Right kidney (tissue), 9 donors: ENCODE measurements at places on chromosomes 13 and 19.

DNA sequence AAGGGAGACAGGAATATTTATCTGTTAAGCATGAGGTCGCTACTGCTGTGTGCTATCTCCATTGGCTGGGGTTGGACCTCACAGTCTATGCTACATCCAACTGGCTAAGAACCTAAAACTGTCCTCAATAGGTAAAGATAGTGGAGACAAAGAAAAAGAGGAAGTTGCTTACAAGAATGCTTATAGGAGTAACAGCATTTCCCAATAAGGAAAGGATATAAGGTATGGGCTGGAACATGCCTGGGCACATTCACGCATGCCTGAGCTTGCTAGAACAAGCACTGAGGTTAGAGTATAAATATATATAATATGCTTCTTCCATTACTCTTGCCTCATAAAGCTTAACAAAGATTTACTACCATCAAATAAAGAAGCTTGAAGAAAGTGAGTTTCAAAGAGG is 47.9 kb upstream of the CEACAM21 start:
- no peak for DNase-seq

GRCh38 chr19:49972841-49973240 is 11.9 kb upstream of the SIGLEC11 start:
- DNase-seq = no peak

GRCh38 chr19:45500918-45501729 is 2.9 kb downstream of the PPM1N start:
- no peak for DNase-seq

DNA sequence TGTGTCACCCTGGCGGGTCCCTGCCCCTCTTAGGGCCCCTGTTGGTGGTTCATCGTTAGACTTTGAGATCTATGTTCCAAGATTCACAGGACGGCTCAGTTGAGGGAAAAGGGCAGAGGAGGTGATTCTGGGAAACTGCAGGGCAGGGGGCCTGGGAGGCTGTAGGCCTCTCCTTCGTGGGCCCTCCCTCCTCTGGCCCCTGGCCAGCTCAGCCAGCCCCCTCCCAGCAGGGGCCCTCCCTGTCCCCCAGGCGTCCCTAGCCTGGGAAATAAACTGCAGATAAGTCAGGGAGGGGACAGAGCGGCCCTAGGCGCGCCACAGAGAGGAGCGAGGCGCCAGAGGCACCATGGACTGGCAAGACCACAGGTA is 6.5 kb downstream of the HIF3A start:
- DNase-seq = no peak

DNA sequence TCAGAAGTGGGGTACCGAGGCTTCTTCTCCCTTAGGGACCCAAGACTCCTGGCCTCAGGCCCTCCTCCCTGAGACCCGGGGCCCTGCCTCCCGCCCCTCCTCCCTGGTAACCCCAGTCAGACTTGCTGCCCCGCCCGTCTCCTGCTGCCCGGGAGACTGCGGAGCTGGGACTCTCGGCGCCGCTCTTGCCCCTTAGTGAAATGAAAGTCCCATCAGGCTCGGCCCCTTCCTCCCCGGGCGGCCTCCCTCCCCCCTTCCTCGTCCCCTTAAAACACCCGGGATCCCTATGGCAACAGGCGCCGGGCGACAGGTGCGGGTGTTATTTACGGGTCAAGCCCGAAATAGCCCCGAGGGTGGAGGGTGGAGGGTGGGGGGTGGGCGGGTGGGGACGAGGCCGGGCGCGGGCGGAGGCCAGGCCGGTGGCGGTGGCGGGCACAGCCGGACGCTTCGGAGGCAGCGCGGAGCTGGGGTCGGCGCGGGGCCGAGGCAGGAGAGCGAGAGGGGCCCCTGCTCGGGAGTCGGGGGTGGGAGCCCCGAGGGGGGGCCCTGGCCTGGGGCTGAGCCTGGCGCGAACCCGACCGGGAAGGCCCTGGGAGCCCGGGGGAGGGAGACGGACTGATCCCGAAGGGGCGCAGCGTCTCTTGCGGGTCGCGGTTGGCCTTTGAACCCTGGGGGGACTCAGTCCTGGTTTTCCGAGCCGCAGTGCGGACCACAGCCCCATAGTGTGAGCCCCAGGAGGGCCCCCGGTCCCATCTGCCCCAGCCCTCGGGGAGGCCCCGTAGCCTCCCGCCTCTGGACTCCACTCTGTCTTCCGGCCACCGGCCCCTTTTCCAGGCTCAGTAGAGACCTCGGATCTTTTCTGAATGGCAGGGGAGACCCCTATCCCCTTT is at the start of gene CACNG6:
Gene CACNG6, plus strand, starts transcription at position 414 of the 890 bp plus-strand sequence. CDS start 1,241 bp downstream, outside the sequence.
- peak; percentile 32 for DNase-seq

DNA sequence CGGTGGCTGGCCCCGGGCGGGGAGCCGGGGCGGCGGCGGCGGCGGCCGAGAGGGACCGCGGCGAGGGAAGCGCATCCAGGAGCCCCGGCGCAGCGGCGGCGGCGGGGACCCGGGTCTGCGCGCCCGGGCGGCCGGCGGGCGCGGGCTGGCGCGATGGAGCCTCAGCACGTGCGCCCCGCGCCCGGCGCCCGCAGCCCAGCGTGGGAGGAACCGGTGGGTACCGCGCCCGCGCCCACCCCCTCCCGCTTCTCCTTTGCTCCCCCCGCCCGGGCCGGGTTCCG is 7.8 kb upstream of the DGKH start:
- DNase-seq = no peak

DNA sequence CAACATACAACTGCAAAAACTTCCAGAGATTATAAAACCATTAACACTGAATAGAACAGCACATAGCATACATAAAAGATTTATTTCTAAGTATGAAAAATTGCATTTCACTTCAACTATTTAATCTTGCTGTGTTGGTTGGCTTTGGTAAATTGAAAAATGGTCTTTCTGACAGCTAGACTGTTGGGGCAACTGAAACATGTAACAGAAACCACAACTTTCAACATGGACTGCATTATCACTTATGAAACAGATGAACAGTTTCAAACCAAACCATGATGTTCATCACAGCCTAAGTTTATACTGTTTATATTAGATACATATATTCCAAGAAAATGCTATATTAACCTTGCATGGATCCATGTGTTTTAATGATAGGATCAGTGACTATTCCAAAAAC is 324.1 kb upstream of the PCDH9 start:
- no peak for DNase-seq

GRCh38 chr13:76968041-76968440 is 19.7 kb downstream of the ACOD1 start:
- no peak for DNase-seq

DNA sequence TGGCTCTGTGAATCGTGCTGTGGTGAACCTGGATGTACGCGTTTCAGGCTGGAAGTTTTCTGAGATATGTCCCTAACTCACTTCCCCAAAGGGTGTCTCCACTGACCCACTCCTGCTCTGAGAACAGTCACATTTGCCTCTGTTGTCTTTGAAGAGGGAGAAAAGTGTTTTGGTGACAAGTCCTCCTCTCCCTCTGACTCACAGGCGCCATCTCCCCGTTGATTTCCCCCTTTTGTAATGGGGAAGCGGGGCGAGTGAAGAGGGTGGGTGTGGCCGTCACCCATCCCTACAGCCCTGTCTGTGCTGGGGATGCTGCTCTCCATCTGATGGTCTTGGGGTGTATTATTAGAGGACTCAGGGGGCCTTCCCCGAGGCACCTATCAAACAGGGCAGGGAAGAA is 9.6 kb downstream of the APC2 start:
- DNase-seq = no peak

GRCh38 chr19:34712395-34713261 is 21.4 kb upstream of the ZNF181 start:
- no peak for DNase-seq

DNA sequence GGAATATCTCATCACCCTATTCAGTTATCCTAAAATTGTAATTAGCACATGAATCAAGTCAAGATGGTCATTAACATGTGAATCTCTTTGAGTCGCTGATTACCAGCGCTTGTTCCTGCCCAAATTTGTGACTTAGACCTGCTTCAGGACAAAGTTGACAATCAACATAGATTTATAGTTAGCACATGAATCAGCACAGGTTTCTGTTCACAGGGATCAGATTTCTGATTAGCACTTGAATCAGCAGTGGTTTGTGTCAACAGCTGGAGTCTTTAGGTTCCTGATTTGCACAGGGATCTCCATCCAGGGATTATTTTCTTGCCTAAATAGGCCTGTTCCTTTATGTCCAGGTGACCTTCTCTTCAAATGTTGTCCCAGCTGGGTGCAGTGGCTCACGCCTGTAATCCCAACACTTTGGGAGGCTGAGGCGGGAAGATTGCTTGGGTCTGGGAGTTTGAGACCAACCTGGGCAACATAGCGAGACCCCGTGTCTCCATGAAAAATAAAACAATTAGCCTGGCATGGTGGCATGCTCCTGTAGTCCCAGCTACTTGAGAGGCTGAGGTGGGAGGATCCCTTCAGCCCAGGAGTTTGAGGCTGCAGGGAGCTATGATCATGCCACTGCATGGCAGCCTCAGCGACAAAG is 3.8 kb upstream of the LRFN3 start:
- no peak for DNase-seq

- no peak for DNase-seq
Measured at GRCh38 chr13:76472916-76473315, 413.3 kb downstream of the KCTD12 start.

GRCh38 chr19:6229216-6229913 is 50.4 kb downstream of the MLLT1 start:
- DNase-seq = no peak

DNA sequence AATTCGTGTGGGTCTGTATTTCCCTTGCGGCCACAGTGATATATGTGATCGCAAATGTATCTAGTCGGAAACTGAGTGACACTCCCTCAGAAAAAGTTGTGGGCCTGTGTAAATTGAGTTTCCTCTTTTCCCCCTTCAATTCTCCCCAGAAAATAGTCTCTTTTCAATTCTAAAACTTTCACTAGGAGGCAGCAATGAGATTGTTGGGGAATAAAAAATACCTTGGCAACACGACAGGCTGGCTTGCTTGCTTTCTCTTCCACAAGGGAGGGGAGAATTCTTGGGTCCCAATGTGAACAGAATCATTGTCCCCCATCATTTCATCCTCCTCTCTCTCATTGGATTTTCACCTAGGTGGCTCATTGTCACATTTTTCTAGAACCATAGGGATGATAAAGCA is 3.7 kb upstream of the SOX21 start:
- no peak for DNase-seq

GRCh38 chr13:99802416-99802815 is 169.2 kb downstream of the ZIC5 start:
- no peak for DNase-seq

- DNase-seq = no peak
Measured at GRCh38 chr19:40416918-40417642, 3.9 kb upstream of the PRX start.

GRCh38 chr19:14507704-14508542 is 10.3 kb downstream of the DNAJB1 start:
- DNase-seq = no peak

GRCh38 chr13:45224176-45224575 is 23.3 kb upstream of the KCTD4 start:
- no peak for DNase-seq

- DNase-seq = no peak
Measured at GRCh38 chr19:58560921-58561320, 2.5 kb upstream of the UBE2M start.

DNA sequence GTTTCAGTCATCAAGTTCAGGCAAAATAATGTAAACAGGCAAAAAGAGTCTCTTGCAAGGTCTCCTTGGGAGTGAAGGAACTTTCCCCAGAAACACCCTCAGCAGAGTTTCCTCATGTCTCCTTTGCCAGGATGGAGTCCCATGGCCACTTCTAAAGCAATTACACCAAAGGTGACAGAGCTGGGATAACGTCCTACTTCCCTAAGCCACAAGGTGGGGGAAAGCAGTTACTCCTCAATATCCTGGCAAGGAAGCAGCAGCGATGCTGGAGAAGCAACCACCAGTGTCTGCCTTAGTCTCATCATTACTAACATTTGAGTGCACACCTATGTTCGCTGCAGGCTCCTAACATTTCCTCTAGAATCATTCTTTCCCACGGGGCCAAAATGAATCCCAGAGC is 88.6 kb downstream of the UBL3 start:
- no peak for DNase-seq
